CD14-positive monocyte (primary cell): ENCODE measurements at places on chromosomes 6 and 20. TPM values are rescaled to one million over a fixed set of nuclear protein-coding genes. Genes with fewer than 3 reads are reported as not detected.

DNA sequence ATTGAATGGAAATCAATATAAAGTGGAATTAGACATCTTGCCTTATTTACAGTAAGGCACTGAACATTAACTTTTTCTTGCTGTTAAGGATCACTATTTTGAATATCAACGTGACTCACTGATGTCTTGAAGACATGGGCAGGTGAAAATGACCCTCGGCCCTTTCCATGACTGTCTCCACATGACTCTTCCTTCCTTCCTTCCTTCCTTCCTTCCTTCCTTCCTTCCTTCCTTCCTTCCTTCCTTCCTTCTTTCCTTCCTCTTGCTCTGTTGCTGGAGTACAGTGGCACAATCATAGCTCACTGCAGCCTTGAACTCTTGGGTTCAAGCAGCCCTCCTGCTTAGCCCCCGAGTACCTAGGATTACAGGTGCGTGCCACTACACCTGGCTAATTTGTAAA lies 52.2 kb upstream of the TOX2 start:
- DNase-seq = no peak
- H3K27me3 ChIP-seq = peaks cover 2% of the 10 kb centered on the region
- H3K4me1 ChIP-seq = no peaks in the 10 kb centered on the region
- no peak overlapping the region for H3K4me3 ChIP-seq
- H3K27ac ChIP-seq = no peak overlapping the region

DNA sequence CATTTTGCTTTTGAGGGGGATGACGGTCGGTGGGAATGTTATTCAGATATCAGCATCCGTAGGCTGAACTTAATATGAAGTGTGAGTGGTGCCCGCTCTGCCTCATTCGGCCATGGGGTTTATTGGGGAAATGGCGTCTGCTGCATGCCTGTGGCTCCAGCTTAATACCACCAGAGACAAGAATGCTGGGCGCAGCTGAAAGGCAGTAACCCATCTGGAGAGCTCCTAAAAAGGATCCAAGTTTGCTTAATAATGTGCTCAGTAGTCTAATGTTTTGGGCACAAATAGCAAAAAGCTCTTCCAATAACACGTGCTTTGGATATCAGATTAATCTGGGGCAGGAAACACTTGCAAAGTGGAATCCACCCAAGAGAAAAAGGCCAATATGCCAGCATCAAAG lies 273.0 kb upstream of the TAB2 start:
- no peak for DNase-seq
- H3K4me3 ChIP-seq = no peak overlapping the region
- H3K36me3 ChIP-seq = no peaks in the 10 kb centered on the region
- H3K27ac ChIP-seq = no peak overlapping the region
- H3K27me3 ChIP-seq = no peaks in the 10 kb centered on the region

DNA sequence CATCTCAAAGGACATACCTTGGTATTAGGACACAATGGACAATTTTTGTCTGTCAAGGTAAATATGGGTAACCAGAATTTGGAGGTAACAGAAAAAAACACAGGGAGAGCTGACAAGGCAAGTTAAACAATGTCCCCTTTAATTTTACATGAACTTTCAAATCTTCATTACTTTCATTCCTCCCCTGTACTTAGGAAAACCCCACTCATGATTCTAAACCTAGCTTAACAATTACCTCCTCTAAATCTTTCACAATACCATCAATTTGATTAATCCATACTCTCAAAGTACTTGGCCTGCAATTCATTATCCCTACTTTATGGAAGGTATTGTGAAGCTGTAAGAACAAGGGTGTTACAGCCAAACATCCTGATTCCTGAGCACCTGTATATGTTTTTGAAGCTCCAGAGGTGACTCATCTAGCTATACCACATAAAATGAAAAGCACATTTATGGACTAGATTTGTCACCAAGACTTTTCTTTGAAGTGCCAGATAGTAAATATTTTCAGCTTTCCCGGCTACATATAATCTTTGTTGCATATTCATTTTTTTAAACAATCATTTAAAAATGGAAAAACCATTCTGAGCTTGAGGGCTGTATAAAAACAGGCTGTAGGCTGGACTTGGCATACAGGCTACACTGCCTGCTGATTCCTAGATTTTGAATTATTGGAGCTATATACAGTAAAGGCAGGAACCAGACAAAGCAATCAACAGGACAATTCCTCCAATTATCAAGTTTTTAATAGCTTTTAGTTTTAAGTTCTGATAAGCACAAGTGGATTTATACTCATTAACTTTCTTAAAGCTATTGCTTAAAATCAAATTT lies 22.9 kb downstream of the DEK start:
- H3K27me3 ChIP-seq = no peaks in the 10 kb centered on the region
- no peak overlapping the region for H3K4me3 ChIP-seq
- peaks cover 70% of the 10 kb centered on the region for H3K36me3 ChIP-seq
- H3K4me1 ChIP-seq = no peaks in the 10 kb centered on the region
- H3K27ac ChIP-seq = no peak overlapping the region

The EDEM2 gene
- polyA plus RNA-seq = 86.1 TPM
